ENCODE measurements at places on chromosomes 3 and 15.

DNA sequence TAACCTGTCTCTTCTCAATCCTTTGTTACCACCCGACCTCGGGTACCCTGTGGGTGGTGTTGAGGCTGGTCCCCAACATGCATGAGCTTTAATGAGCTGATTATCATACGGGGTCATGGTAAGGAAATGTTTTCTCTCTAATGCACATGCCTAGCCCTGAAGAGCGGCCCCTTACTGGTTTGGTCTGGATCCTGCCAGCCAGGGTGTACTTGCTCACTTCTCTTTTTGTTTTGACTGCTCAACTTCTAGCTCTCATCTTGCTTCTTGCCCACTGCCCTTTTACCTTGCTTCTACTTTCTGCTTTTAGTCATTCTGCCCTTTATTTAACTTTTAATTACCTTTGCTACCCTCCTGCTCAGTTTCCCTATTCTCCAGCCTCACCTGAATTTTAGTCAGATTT, 44.3 kb upstream of the ACAD9 start:
- DNase-seq = no peak

GRCh38 chr15:25170113-25170731, 215.4 kb downstream of the SNRPN start:
- no peak for DNase-seq

GRCh38 chr3:185959609-185960521, 22.1 kb upstream of the TRA2B start:
- DNase-seq = no peak

DNA sequence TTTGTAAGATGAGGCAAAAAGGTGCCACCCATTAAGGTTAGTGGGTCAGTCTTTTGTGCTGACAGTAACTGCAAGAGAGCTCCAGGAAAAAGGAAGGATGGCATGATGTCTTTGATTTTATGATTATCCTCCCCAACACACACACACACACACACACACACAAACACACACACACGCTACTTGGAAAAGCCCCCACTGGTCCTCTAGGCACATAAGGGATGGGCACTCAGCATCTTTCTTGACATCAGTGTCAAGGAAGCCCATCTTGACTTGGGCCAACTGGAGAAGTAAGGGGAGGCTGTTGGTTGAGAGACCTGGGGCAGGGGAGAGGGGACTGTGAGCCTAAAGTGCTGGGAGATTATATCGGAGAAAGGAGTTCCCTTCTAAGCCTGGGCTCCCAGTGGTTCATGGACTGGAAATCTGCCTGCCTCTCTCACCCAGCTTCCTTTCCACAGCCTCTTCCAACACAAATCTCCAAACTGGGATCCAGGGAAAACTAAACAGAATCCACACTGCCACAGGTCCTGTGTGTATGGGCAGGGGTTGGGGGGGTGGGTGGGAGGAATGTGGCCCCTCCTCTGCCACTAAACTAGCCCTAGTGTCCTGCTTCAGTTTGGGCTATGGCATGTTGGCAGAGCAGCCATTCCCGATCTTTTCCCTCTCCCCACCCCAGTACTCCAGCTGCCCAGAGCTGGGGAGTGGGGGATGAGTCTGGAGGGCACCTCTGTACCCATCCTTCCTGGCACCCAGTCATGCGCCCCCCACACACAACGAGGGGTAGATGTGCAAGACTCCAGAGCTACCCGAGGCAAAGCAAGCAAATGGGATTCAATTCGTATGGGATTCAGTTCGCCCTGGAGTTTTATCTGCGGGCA, 1.6 kb downstream of the AMOTL2 start:
- DNase-seq = no peak

DNA sequence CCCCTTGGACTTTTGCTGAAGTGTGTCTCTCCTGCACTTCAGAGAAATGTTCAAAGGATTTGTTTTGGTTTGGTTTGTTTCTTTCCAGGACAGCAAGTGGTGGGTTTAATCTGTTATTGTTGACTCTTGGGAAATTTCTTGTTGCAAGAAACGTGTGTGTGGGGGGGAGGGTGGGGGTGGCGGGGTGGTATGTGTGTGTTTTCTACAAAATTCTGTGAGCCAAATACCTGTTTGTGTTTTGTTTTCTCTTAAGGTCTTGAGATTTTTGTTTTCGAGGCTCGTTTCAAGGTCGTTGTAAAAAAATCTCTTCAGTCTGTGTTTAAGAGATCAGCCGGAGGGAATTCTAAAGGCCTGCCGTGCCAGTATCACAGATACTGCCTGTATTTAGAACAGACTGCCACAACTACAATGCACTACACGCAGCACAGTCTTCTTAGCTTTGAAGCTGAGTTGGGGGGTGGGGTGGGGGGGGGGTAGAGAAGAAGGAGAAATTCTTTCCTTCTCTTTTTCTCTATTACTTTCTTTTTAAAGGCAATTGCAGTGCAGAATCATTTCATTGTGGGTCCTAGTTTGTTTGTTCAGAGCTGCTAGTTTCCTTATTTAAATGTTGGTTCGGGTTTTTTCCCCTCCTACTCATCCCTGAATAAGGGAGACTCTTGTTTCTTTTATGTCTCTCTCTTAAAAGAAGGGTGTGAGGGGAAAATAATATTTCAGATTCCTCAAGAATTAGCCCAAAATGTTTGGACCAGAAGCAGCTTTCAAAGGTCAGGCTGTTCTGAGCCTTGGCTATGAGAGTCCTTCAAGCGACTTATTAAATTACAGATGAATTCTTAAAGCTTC, 1.4 kb upstream of the BCL6 start:
- DNase-seq = peak; percentile 35

GRCh38 chr3:44130249-44130648, 111.4 kb upstream of the TOPAZ1 start:
- no peak for DNase-seq

DNA sequence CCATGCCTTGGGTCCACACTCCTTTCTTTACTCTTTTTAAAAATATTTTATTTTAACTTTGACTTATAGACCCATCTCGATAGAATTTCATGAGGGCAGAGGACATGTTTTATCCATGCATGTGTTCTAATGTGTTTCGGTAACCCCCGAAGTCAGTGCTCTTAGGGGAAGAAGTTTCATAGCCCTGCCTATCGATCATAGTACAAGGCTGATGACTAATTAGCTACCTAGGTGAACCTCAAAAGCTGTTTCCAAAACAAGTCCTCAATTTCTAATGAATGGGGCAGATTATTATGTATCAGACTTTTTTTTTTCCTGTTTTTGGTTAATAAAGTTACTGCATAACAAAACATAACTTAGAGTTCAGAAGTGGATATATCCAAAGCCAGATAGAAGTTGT, 82.0 kb downstream of the MBNL1 start:
- DNase-seq = no peak
